ENCODE measurements at places on chromosomes 7 and 10.

DNA sequence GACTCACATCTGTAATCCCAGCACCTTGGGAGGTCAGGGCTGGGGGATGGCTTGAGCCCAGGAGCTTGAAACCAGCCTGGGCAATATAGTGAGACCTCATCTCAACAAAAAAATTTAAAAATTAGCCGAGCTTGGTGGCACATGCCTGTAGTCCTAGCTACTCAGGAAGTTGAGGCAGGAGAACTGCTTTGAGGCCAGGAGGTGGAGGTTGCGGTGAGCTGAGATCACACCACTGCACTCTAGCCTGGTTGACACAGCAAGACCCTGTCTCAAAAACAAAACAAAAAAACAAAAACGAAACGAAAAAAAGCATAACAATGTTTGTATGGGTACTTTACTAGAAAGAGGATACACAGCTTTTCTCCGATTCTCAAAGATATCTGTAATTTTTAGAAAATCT lies 31.8 kb downstream of the WNT16 start:
- no peak for DNase-seq

GRCh38 chr10:77348751-77349150 lies 288.9 kb downstream of the KCNMA1 start:
- DNase-seq: no peak

DNA sequence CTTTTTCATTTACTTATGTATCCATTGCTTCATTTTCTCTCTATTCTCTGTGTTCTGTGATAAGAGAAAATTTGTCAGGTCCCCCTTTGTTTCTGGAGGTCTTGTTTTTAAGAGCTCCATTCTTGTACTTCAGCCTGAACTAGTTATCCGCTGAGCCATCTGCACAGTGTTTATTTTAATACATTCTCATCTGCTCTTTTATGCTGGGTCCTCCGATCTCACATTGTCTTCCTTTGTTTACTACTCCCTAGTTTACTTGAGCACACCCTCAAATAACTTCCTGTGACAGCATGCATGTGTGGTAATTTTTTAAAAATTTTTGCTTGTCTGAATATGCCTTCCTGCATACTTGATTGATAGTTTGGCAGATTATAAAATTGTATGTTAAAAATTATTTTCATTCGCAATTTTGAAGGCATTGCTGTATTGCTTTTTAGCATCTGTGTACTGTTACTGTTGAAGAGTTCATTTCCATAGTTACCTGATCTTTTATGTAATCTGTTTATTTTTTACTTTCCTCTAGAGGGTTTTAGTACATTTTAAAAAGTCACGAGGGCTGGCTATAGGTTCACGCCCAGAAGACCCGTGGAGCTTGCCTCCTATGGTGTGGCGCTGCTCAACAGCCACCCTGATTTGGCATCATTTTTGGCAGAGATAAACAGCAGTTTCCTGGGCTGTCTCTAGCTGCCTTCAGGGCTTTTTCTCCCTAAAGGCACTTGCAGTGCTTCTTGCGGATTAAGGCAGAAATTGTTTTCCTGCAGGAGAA lies 31.9 kb downstream of the RSBN1L start:
- no peak for DNase-seq

DNA sequence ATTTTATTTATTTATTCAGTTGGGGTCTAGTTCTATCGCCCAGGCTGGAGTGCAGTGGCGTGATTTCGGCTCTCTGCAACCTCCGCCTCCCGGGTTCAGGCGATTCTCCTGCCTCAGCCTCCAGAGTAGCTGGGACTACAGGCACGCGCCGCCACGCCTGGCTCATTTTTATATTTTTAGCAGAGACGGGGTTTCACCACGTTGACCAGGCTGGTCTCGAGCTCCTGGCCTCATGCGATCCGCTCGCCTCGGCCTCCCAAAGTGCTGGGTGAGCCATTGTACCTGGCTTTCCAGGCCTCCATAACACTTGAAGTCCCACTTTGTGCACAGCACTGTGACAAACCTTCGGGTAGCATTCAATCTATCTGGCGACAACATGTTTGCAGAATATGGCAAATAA lies 1.0 kb upstream of the DCLRE1C start:
- no peak for DNase-seq

GRCh38 chr10:132396494-132397035 lies 435 bp upstream of the PWWP2B start:
- peak; percentile 78 for DNase-seq

DNA sequence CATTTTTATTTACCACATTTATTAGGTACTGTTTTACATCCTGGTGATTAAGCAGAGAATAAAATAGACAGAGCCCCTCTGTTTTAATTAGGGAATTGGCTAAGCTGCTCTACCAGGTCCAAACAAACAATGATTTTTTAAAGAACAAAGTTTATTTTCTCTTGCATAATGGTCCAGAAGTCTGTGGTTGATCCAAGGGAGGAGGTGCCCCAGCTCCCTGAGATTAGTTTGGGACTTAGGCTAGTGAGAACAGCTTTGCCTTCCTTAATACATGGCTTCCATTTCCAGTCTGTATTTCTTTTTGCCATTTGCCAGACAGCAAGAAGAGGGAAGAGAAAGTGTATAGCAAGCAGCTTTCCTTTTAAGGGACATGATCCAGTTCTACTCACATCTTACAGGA lies 2.9 kb upstream of the MIOS start:
- no peak for DNase-seq

GRCh38 chr7:35781200-35781701 lies 19.6 kb upstream of the SEPTIN7 start:
- no peak for DNase-seq

GRCh38 chr7:135386776-135387175 lies 123.1 kb downstream of the CNOT4 start:
- DNase-seq: no peak

- DNase-seq: no peak
Measured at GRCh38 chr7:43192806-43193460, 80.5 kb downstream of the HECW1 start.

DNA sequence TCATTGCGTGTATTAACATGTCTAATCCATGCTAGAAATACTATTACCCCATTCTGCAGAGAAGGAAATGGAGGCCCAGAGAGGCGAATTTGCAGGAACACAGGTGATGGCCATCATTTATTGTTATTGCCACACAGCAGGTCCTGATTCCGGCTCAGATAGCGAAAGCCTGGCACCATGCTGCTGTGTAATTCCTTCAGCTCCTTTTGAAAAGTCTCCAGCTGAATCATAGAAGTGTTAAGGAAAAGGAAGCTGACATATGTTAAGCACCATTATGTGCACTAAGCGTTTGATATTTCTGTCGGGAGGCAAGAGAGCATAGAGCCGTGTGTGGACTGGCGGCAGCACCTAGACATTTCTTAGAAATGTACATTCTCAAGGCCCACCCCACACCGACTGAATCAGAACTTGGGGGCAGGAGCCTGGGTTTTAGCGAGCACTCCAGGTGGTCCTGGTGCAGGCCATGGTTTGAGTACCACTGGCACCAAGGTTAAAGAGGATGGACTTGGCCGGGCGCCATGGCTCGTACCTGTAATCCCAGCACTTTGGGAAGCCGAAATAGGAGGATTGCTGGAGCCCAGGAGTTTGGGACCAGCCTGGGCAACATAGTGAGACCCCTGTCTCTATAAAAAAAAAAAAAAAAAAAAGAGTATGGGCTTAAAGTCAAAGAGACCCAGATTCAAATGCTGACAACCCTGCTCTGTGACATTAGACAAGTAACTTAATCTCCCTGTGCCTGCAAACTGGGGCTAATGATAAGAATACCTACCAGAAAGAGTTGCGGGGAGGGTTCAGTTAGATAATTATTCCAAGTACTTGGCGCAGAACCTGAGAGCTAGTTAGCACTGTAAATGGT lies 52.2 kb downstream of the UNC5B start:
- DNase-seq: no peak

DNA sequence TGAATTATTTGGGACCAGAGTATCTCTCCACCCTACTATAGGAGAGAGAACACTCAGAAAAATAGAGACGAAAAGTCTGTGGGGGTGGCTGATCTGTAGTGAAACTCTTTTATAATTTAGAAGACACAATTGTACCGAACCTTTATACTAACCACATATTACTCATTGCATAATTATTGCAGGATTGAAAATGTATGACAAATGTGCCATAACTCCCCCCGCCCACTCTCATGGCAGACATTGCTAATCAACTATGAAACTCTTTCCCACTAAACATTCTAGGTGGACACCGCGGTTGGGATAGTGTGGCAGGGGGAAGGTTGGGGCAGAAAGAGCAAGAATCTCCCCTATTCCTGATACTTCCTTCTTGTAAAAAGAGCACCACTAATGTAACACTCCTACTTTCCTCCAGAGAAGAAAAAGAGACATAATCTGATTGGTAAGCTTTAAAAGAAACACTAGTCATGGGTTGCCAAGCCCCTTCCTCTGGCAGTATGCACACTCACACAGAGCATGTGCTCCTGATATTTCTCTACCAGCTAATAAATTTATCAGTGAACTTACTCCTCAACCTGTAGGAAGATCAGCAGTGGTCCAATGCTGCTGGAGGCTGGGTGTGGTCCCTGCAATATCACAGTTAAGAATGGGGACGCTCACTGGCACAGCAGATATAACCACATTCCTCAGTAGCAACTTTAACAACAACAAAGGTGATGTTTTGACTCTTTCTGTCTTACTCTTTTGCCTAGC lies 18.7 kb upstream of the ARID5B start:
- DNase-seq: peak; percentile 86

- no peak for DNase-seq
Measured at GRCh38 chr10:92695679-92696605, 6.2 kb downstream of the HHEX start.

DNA sequence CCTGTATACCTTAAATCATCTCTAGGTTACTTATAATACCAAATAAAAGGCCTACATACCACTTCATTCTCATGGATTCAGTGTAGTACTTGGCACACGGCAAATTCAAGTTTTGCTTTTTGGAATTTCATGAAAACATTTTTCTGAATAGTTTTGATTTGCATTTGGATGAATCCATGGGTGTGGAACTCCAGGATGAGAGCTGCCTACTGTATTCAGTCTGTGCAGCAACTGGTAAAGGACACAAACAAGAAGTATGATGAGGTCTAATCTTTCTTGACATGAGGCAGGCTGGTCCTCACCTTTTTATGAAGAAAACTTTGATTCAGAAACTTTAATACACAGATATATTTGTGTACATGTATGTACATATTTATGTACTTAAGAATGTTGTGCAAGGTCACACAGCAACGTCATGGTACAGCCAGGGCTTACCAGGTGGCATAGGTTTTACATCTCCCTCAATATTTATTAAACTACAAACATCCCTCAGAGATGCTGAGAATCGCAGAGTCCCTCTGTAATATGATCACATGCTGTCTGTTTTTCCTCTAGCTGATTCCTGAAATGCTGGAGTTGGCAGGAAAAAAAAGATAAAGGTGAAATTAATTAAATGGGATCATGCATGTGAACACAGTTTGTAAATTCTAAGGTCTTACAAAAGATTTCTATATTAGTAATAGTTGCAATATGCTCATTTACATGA lies 239.6 kb downstream of the PRKG1 start:
- no peak for DNase-seq

GRCh38 chr10:60086421-60086820 lies 180.1 kb upstream of the CCDC6 start:
- no peak for DNase-seq

- DNase-seq: no peak
Measured at GRCh38 chr10:1785835-1786234, 48.5 kb upstream of the ADARB2 start.

- DNase-seq: no peak
Measured at GRCh38 chr10:37269554-37270256, 144.3 kb downstream of the ANKRD30A start.

- DNase-seq: peak; percentile 28
Measured at GRCh38 chr10:63554657-63555056, 33.5 kb downstream of the REEP3 start.
